A549 treated with CORT108297 at 1 μM for 4 hours (cell line): ENCODE measurements at places on chromosomes 2 and 18. TPM values are rescaled to one million over a fixed set of nuclear protein-coding genes. Genes with fewer than 3 reads are reported as not detected.

ERMN gene
- total RNA-seq, result not detected in 5 replicates

RASGRP3 gene
- total RNA-seq, result 0.73 to 1.1 TPM (median 0.98 TPM) in 5 replicates

CREG2 gene
- total RNA-seq, result 6.9 to 11.3 TPM (median 10.2 TPM) in 5 replicates

DPP10 gene
- not detected in 5 replicates for total RNA-seq

CNRIP1 gene
- total RNA-seq, result 1.8 to 2.4 TPM (median 2.1 TPM) in 5 replicates

TMEM178A gene
- 0.13 to 0.17 TPM (median 0.16 TPM) in 5 replicates for total RNA-seq

SERPINB2 gene
- 0.03 to 0.09 TPM (median 0.05 TPM) in 3 of 5 replicates, not detected in the others for total RNA-seq
